Thoracic aorta (tissue), 2 donors: ENCODE measurements at places on chromosomes 12 and 14.

- DNase-seq, result no peak
Observed at GRCh38 chr14:104401785-104402184, 177.8 kb upstream of the C14orf180 start.

DNA sequence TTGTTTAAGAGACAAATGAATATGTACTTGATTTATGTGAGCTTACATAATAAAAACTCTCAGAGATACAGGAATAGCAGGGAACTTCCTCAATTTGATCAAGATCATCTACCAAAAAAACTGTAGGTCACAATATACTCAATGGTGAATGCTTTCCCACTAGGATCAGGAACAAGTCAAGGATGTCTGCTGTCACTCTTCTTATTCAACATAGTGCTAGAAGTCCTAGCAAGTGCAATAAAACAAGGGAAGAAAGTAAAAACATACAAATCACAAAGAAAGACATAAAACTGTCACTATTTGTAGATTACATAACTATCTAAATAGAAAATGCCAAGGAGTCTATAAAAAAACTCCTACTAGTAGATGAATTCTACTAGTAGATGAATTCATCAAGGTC, 41.9 kb upstream of the PAWR start:
- DNase-seq, result no peak

- no peak for DNase-seq
Observed at GRCh38 chr14:91311284-91311662, 66.8 kb upstream of the GPR68 start.

DNA sequence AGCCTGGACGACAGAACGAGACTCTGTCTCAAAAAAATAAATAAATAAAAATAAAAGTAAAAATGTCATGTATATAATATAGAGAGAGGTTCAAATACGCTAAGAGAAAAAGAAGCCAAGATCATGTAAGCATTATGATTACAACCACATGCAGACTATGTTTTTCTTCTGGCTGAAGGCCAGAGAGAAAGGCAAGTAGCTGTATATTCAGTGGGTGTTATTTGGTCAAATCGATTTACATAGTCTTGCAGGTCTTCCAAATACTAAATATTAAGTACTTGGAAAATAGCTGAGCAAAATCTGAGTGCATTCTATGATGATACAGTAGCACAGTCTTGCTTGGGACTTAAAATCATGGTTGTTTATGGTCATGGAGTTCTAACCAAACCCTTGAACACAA, 758.0 kb downstream of the DIO2 start:
- no peak for DNase-seq

DNA sequence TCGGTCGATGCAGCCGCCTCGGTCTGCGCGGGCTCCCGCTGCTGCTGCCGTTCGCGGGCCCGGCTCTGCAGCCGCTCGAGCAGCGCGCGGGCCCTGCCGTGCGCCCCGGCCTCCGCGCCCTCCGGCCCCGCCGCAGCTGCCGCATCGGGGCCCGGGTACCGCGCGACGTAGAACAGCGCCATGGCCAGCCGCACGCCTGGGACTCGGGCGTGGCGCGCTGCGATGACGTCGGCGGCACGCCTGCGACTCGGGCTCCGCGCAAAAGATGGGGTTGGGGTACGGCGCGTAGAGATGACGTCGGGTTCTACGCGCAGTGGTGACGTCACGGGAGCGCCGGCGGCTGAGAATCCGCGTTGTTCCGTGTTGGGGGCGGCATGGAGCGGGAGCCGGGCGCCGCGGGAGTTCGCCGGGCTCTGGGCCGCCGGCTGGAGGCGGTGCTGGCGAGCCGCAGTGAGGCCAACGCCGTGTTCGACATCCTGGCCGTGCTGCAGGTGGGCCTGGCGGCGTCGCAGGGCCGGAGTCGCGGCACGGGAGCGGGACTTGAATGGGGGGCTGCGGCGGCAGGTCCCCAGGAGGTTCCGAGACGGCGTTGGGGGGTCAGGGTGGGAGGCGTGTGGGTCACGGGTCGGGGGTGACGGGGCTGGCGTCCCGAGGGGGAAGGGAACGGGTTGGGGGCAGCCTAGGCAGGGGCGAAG, at the start of the genes DDX51 and NOC4L:
Gene DDX51, minus strand, starts transcription at position 205 of the 695 bp plus-strand sequence. Its CDS starts 23 bp downstream, at position 182.
Gene NOC4L, plus strand, starts transcription at position 343 of the 695 bp plus-strand sequence. Its CDS starts 32 bp downstream, at position 375.
- peak; percentile 73 for DNase-seq

DNA sequence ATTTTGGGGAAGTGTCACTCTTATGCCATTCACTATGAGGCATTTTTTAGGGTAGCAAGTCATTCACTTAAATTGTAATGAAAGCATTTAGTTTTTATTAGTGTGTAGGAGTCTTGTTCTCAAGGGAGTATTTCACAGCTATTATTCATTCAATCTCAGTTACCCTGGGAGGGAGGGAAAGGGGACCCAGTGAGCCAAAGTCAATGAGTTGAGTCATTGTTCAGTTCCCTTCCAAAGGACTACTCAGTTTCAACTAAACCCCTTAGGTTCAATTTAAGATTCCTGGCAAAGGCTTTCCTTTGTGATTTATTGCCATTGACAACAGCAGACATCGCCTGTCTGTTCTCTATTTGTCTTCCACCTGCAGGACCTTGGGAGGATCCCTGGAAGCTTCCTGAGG, 29.3 kb upstream of the RASSF8 start:
- DNase-seq, result no peak

DNA sequence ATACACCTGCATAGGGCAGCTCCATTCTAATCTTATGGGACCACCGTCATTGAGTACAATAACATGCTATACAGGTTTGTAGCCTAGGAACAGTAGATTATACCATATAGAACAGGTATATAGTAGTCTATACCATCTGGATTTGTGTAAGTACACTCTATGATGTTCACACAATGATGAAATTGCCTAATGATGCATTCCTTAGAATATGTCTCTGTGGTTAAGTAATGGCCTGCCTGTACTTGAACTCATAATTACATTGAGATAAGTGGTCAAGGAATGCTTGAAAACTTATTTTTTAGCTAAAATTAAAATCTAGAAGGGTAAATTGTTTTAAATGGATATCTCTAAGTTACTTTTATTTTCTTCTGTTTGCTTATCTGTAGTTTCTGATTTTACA, 152.7 kb downstream of the SRGAP1 start:
- no peak for DNase-seq

GRCh38 chr12:49195736-49196135, 6.9 kb upstream of the TUBA1A start:
- DNase-seq, result no peak

- peak; percentile 53 for DNase-seq
Observed at GRCh38 chr12:13165617-13166041, 30.9 kb upstream of the EMP1 start.

DNA sequence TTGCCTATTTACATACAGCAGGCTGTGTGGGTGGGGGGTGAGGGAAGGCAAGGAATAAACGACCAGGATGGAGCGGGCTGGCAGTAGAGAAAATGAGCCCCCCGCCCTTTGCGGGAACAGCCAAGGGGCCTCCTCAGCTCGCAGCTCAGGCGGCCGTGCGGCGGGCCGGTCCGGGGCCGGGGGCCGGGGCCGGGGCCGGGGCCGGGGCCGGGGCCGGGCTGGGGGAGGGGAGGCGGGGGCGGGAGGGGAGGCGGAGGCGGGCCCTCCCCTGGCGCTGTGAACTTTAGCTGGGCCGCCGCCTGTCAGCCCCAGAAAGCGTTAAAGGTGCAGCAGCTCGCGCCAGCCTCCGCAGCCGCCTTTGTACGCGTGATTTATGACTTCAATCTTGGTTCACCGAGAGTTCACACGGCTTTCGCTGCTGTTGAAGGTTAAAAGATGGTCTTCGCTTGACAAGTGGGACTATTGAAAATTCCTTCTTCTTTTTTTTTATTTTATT, 28.8 kb downstream of the HOXC4 start:
- DNase-seq, result no peak

- peak; percentile 5 for DNase-seq
Observed at GRCh38 chr12:19739195-19739776, 300.0 kb downstream of the AEBP2 start.

GRCh38 chr14:21090194-21090939, 8.1 kb downstream of the ZNF219 start:
- no peak for DNase-seq

DNA sequence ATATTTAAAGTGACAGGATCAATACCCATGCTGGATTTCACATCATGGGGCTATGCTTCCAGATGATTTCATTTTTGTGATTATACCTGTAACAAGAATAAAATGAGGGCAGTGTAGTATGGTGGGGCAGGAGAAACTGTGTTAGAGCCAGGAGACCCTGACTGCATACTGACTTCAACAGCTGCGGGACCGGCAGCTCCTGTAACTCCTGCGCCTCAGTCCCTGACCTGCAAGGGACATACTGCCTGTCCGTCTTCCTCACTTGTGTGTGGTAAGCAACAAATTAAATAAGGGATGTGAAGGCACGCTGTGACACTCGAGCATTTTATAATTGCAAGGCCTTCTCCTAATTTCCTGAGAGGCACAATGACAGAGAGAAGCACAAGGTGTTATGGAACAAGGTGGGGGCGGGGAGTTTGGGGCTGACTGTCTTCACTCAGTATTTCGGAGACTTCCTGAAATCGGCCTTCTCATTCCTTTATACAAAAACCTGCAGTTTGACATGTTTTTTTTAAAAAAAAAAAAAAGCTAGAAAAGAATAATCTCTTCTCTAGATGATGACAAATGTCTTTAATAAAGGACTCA, 164.2 kb downstream of the TTC7B start:
- DNase-seq, result no peak

DNA sequence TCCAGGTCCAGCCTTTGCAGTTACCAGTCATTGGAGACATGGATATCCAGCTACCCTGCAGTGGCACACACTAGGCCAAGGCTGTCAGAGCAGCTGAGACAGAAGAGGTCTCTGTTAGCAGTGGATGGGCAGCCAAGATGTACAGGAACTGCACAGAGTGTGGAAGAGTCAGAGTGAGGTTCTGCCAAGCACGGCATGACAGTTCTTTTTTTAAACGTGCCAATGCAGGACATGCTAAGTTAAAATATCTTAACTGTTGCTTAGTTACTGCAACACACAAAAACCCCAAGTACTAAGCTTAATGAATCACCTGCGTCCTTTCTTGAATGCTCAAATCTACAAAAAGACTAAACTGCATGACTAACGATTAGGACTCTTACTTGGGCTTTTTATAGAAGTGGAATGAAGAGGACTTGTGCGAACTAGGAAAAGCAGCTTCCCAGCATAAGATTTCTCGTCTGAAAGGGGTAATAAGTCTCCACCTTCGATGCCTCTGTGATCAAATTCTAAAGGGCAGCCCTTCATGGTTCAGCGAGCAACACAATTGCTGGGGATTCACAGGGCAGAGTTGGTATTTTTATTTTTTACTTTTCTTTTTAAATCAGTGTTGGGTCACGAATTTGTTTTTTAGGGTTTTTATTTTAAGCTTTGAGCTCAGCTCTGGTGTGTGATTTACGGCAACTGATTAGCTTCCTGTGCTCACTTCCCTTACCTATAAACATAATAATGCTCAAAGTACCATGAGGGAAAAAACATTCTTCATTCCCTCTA, 20.6 kb downstream of the MAPK1IP1L start:
- DNase-seq, result peak; percentile 22

- no peak for DNase-seq
Observed at GRCh38 chr12:48032597-48032996, 28.3 kb upstream of the COL2A1 start.

DNA sequence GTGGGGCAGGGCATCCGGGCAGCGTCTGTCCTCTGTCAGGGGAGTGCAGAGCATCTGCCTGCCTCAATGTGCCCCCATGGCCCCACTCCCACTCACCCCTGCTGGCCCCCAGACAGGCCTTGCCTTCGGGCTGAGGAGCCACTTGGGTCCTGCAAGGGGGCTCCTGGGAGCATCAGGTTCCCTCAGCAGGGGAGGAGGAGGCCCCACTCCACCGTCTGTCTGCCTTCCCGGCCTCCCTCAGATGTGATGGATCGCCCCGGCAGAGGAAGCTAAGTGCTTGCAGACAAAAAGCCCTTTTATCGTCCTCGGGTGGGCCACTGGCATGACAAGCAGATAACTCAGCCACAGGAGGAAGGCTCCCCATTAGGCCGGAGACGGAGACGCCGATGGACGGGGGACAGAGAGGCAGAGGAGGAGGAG, 35.1 kb downstream of the NCOR2 start:
- no peak for DNase-seq

- no peak for DNase-seq
Observed at GRCh38 chr12:121190523-121191031, 19.4 kb upstream of the P2RX4 start.

- no peak for DNase-seq
Observed at GRCh38 chr12:120421701-120422100, 16.2 kb upstream of the COX6A1 start.

DNA sequence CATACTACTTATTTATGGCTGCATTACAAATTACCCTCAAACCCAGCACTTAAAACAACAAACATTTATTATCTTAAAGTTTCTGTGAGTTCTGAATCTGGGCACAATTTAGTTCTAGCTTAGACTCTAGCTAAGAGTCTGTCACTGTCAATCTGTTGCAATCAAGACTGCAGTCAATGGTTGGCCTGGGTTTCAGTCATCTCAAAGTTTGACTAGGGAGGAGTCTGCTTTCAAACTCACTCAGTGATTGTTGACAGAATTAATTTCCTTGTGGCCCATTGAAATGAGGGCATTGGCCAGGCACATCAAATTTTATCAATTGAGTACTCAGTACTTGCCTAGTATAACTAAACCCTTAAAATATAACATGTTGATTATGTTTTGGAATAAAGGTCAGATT, 51.6 kb downstream of the ARID2 start:
- DNase-seq, result no peak

DNA sequence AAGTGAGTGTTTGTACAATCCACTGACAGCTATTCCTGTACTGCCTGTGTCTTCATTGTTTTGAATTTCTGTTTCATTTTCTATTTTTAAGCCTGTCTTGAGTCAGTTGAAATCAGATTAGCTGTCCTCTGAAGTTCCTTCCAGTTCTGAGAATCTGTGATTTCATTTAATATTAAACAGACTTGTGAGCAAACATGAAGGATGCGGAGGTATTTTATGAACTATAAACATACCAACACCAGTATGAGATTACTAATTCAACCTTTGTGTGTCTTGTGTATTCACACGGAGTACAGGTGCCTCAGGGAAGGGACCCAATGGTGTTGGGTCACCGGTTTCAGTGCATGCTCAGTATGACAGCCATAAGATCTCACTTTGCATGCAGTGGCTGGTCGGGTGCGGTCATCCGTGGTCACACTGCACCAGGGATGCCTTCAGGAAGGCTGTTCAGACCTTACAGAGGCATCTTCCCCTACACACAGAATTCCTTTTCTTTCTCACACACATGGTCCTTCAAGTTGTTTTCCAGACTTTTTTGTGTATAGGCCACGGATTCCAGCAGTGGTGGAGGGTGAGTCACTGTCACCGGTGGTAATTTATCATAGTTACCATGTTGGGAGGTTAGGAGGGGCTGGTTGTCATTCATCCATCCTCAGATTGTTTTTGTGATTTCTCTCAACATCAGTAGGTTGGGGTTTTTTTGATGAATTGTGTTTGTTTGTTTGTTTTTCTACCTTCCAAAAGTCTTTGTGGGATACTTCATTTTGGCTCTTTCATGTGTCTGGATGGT, 103.0 kb upstream of the SFSWAP start:
- DNase-seq, result no peak
